Stimulated activated CD4-positive, alpha-beta T cell treated with anti-CD3 and anti-CD28 coated beads, Interleukin-1b, Interleukin-23, amount 100 ng/mL, for 1 hour (primary cell): ENCODE measurements at places on chromosomes 7 and 10.

DNA sequence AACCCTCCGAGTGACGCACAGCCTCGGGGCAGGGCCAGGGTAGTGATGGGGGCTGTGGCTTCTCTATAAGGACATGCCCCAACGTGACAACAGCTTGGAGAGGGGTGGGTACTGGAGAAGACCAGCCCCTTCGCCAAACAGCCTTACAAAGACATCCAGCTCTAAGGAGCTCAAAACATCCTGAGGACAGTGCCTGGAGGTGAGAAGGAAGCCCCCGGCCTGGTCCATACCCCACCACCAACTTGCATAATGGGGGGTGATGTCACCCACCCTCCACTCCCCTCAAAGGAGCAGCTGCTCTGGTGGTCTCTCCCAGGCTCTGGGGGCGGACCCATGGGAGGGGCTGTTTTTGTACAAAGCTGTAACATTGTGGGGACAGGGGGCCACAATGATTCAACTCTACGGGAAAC, 15.1 kb downstream of the PRSS2 start:
- DNase-seq = no peak

- no peak for DNase-seq
Observed at GRCh38 chr7:128114806-128115205, 83.6 kb upstream of the LRRC4 start.

DNA sequence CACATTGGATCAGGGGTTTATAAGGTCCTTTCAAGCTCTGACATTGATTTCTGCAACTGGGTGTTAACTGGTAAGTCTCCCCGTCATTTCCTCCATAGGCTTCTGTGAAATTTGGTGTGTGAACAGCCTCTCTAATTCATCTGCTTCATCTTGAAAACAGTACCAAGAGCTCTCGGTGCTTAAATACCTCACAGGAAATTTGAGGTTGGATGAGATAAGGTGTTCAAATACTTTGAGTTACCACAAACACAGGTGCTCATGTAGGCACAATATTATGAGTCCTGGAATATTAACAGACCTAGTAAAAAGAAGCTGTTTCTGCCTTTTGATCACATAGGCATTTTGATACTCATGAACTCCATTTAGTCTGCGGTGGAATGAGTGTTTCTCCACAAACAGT, 85.2 kb downstream of the RTKN2 start:
- no peak for DNase-seq

GRCh38 chr7:102322202-102322715, 34.0 kb downstream of the SPDYE6 start:
- DNase-seq = no peak

GRCh38 chr7:20208651-20209307, 8.4 kb downstream of the MACC1 start:
- no peak for DNase-seq

DNA sequence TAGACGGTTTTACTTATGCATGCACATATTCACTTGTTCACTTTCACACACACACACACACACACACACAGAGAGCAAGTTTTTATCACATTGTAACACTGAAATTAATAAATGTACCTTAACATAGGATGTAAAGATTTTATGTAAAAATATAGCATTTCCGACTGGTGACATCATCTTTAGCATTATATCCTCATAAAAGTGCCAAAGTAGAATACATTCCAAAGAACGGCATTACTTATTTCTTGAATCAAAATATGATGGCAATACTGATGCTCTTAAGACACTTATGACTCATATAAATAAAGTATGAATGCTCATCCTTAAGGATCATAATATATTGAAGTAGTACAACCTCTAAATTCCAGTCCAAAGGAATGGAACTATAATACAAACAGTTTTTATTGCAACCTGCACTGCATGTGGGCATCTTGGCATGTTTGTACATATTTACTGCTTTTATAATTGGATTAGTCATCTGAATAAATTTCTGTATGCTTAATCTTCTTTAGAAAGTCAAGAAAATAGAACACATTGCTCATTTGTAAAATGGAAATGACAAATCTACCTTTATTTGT, 290.0 kb upstream of the SEMA3A start:
- no peak for DNase-seq
